ENCODE measurements at places on chromosomes 12 and 14.
A peak's percentile ranks its signal among the peaks of the same experiment; 100 is the strongest.

DNA sequence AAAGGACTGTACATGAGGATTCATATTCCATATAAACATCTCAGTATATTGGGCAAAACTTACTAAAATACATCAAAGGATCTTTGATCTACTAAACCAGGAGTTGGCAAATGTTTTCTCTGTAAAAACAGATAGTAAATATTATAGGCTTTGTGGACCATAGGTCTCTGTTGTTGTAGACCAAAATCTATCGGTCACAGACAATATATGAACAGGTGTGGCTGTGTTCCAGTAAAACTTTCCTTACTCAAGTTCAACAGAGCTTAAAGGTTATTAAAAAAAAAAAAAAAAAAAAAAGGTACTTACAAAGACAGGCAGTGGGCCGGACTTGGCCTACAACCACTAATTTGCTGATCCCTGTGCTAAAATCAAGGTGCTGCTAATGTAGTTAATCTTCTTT lies 40.3 kb downstream of the PAWR start:
- no peaks in the 10 kb centered on the region for H3K36me3 ChIP-seq
- no peaks in the 10 kb centered on the region for H3K27me3 ChIP-seq
- H3K27ac ChIP-seq, result no peak overlapping the region
- H3K4me1 ChIP-seq, result no peaks in the 10 kb centered on the region
- no peak overlapping the region for H3K4me3 ChIP-seq
- no peak for DNase-seq

- H3K4me1 ChIP-seq, result peaks cover 27% of the 10 kb centered on the region
- no peak for DNase-seq
- H3K36me3 ChIP-seq, result no peaks in the 10 kb centered on the region
- no peak overlapping the region for H3K4me3 ChIP-seq
- H3K27me3 ChIP-seq, result peaks cover 20% of the 10 kb centered on the region
Observed at GRCh38 chr12:112900298-112901145, 6.2 kb upstream of the OAS1 start.

DNA sequence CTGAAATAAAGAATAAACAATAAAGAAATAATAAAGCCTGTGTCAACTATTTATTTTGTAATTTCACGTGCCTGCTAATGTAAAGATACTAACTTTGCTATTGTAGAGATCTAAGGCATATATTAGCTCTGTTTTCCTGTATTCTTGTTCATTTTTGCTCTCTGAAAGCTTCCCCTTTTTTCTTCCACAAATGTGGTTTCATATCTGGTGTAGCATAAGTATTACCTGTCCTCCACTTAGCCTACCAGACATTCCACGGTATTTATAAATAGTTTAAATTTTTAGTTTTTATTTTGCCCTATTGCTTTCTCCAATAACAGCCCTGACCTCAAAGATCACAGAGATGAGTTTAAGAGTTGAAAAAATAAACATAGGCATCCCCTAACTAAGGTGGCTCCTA lies 92.6 kb upstream of the ATP2B1 start:
- no peak overlapping the region for H3K27ac ChIP-seq
- H3K4me1 ChIP-seq, result peaks cover 9% of the 10 kb centered on the region
- no peaks in the 10 kb centered on the region for H3K36me3 ChIP-seq
- no peak overlapping the region for H3K4me3 ChIP-seq
- DNase-seq, result no peak

GRCh38 chr14:50783563-50783962 lies 47.4 kb downstream of the NIN start:
- no peak for DNase-seq
- H3K4me3 ChIP-seq, result peak overlapping the region; percentile 67
- peaks cover 8% of the 10 kb centered on the region for H3K36me3 ChIP-seq
- H3K4me1 ChIP-seq, result peaks cover 92% of the 10 kb centered on the region
- H3K27ac ChIP-seq, result peak overlapping the region; percentile 96
- H3K27me3 ChIP-seq, result no peaks in the 10 kb centered on the region

- H3K27me3 ChIP-seq, result peaks cover 63% of the 10 kb centered on the region
- peak overlapping the region; percentile 0 for H3K27ac ChIP-seq
- DNase-seq, result peak; percentile 62
- H3K4me1 ChIP-seq, result peaks cover 35% of the 10 kb centered on the region
- no peaks in the 10 kb centered on the region for H3K36me3 ChIP-seq
Observed at GRCh38 chr14:56002876-56003625, 115.2 kb upstream of the PELI2 start.

- peaks cover 4% of the 10 kb centered on the region for H3K4me1 ChIP-seq
- no peaks in the 10 kb centered on the region for H3K27me3 ChIP-seq
- H3K4me3 ChIP-seq, result no peak overlapping the region
- no peaks in the 10 kb centered on the region for H3K36me3 ChIP-seq
- H3K27ac ChIP-seq, result peak overlapping the region; percentile 25
- no peak for DNase-seq
Observed at GRCh38 chr14:76975051-76975450, 53.5 kb downstream of the IRF2BPL start.

DNA sequence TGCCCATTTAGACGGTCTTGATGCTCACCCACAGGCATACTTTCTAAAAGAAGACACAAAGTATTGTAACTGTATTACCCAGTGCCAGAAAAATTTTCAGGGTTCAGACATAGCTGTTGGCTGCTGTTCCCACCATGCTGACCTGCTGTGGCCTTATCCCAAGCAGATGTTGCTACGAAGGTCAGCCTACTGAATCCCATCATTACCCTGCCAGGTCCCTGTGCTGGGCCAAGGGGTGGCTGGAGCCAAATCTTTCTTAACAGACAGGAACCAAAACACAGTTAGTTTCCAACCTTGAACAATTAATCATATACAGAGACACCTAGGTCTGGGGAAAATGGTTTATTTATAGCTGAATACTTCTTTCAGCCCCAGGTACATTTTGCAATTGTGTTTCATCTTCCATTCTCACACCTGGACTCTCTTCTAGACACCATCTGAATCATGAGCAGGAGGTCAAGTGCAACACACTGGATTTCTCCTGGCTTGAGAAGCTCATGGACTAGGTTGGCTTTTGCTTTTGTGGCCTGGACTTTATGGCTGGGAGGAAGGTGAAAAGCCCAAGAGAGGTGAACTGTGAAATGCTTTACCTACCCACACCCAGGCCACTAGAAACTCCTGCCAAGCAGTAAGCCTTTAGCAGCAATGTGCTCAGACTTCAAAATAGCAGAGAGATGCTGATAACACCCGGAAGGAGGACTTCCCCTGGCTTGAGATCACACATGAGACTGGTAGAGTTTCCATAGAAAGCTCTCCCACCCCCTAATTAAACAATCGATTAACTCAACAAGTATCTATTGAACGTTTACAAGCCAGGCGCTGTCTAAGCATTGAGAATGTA lies 150.1 kb downstream of the SUDS3 start:
- H3K36me3 ChIP-seq, result no peaks in the 10 kb centered on the region
- H3K27me3 ChIP-seq, result peaks cover 5% of the 10 kb centered on the region
- no peak overlapping the region for H3K27ac ChIP-seq
- no peak for DNase-seq

All from naive thymus-derived CD8-positive, alpha-beta T cell (primary cell).